Forelimb muscle (tissue), 1 donor: ENCODE measurements at places on chromosomes 4 and X.

- no peak for DNase-seq
Measured at GRCh38 chrX:40040686-40041461, 56.9 kb downstream of the BCOR start.

GRCh38 chr4:113908829-113909228 lies 70.6 kb downstream of the ARSJ start:
- no peak for DNase-seq

DNA sequence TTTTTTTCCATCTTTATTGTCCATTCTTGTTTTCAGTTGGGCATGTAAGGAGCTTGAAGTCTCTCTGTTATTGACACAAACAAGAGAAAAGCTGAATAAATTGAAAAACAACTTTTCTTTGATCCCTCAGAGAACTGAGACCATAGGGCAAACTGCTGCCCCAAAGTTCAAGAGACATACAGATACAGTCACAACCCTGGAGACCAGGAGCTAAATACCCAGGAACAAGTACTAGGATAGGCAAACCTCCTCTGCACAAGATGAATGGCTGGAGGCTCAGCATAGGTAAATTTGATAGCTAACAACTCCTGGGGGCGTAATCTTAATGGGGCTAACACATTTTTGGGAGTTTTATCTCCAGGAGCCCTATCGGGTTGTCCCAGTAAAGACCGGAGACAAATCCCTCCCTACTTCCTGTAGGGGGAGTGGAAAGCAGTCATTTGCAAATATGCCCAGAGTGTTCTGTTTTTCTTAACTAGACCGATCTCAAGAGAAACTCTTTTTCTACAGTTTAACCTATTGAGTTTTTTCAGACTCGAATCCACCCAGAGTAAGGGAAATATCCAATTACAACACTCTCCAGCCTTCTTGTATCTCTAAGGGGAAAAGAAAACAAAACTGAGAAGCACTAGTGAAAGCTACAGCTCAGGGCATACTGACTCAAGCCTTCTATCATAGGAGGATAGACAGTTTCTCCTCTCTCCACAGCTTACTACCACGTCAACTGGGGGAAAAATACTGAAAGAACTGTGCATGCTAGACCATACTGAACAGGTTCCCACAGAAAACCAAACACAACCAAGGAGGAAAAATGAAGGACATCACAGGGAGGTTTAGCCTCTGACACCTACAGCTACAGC lies 23.1 kb downstream of the MAGEA8 start:
- no peak for DNase-seq

GRCh38 chr4:4247696-4248028 lies 361 bp downstream of the TMEM128 start:
- DNase-seq: no peak

GRCh38 chrX:356385-357034 lies 30.2 kb downstream of the PPP2R3B start:
- no peak for DNase-seq

- no peak for DNase-seq
Measured at GRCh38 chr4:185846505-185847150, 34.6 kb upstream of the SORBS2 start.

GRCh38 chr4:180486342-180486741 lies 1756.9 kb upstream of the TENM3 start:
- DNase-seq: no peak

DNA sequence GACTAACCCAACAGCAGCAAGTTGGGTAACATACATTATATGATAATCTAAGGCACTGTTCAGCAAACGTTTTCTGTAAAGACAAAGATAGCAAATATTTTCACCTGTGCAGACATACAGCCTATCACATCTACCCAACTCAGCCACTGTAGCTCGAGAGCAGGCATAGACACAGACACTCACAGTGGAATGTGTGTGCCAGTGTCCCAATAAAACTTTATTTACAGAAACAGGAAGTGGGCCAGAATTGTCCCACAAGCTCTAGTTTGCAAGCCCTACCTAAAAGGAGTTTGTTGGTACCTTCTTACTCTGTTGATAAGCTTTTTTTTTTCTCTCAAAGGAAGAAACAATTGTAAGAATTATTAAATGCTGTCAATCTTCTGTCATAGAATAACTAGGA lies 11.9 kb upstream of the FAM9A start:
- no peak for DNase-seq

GRCh38 chrX:13966071-13966792 lies 63.5 kb downstream of the GEMIN8 start:
- DNase-seq: no peak

GRCh38 chr4:60884587-60884986 lies 315.5 kb upstream of the ADGRL3 start:
- DNase-seq: no peak

DNA sequence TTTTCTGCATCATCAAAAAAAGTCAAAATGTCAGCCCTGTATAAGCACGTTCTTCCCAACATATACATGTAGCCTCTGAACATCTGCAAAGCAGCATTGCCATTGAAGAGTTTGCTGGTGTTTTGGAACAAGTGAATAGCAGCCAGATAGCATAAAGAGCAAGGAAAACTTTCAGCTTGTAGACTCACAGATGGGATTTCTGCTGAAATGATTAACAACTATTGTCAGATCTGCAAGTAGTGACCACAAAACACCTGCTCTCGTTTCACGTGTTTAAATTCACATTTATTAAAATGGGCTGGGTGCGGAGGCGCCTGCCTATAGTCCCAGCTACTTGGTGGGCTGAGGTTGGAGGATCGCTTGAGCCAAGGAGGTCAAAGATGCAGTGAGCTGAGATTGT lies 123.7 kb downstream of the SPRY1 start:
- DNase-seq: peak; percentile 80

GRCh38 chr4:102781570-102781969 lies 20.8 kb upstream of the MANBA start:
- DNase-seq: no peak

- DNase-seq: no peak
Measured at GRCh38 chr4:26178854-26179253, 142.0 kb upstream of the RBPJ start.

DNA sequence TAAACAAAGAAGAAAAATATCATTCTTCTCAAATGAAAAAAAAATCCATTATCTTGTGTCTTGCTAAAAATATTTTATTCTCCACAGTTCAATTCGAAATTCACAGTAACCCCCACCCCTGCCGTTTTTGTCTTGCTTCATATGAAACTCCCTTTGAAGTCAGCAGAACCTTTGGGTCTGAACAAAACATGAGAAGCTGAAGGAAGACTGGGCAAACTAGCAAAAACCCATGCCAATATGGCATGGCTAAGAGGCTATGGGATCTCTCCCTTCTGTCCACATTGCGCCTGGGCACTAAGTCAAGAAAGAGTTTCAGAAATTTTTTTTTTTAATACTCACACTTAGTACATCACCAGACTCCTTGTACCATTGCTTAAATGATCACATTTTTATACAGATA lies 136.0 kb upstream of the SMIM31 start:
- DNase-seq: no peak

DNA sequence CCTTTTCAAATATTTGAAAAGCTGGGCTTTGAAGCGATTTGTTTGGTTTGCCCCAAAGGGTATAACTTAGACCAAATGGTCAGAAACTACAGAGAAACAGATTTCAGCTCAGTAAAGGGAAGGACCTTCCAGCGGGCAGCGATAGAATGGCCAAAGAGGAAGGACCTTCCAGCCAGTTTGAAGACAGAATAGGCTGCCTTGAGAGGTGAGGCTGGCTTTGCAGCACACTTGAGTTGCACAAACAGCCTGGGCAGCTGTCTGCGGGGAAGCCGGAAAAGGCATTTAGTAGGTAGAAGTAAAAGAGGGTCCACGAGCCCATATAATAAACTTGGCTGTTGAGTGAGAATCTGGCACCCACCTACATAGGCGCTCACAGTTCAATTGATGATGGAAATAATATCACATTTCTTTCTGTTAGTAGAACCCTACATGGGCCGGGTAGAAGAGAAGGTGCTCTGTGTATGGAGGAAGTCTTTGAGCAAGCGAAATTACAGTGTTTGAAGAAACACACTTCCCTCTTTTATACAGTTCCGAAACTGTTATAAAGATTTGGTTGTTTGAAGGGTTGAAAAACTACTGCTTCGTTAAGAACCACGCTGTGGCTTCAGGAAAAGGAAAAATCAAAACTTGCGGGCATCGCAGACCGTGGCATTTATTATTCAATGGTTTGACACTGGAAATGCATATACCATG lies 75.0 kb upstream of the SORBS2 start:
- no peak for DNase-seq

GRCh38 chr4:8725845-8726244 lies 133.3 kb downstream of the CPZ start:
- no peak for DNase-seq

DNA sequence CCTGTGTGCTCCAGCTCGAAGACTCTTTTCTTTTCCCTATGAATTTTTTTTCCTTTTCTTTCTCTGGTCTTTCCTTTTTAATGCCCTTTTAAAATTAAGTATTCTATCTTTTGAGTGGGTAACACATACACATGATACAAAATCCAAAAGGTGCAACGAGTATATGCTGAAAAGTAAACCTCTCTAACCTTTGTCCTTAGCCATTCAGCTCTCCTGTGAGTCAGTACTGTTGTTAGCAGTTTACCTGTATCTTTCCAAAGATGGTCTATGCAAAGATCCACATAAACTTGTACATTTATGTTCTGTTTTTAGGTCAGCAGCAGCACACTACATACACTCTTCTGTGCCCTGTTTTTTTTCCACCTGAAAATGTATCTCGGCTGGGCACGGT lies 28.7 kb downstream of the SLC25A43 start:
- no peak for DNase-seq

DNA sequence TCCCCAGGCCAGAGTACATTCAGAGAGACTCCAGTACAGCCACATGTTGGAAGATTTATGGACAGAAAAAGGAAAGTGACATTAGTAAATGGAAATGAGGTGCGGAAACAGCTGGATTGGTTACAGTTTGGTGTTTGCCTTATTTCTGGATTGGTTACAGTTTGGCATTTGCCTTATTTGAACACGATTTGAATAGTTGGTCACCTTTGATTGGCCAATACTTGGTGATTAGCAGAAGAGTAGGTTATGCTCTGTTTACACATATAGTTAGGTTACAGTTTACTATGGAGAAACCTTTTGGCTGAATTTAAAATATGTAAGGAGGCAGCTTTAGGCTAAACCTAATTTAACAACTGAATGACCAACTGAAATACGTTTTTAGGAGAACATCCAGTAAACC lies 173.7 kb downstream of the AASDH start:
- no peak for DNase-seq

DNA sequence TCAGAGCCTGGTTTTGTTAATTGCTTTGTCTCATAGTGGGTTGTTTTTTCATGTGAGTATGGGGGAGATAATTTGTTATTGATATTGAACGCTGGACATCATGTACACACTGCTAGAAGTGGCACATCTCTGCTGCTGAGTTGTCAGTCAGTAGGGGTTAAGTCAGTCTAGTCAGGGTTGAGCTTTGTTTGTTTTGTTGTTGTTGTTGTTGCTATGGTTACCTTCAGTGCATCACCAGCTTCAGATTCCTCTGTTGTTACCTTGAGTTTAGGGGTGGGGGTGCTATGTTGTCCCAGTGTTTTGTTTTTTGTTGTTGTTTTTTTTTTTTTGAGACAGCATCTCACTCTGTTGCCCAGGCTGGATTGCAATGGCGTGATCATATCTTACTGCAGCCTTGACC lies 9.9 kb downstream of the YIPF6 start:
- no peak for DNase-seq

DNA sequence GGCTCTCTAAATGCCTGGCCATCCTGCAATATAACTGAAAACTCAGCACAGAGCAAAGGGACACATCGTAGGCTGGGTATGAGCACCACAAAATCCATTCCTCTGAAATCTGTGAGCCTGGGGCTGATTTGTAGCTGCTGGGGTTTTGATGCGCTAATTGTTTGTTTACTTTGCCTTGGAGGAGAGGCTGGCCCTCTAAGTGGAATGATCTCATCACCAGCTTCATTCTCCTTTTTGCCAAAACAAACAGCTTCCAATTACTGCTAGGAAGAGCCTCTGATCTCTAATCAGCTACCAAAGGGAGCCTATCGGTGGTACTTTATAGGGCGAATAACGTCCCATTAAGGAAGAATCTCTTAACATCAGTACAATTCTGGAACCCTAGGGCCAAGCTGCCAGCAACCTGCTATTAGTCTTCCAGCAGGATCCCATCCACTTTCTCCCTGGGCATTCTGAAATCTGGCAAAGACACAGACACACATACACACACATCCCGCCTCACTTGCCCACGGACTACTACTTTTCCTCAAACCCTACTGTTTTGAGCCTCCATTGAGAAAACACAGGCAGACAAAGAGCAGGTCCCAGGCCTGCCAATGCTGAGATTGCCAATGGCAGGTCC lies 5.8 kb downstream of the ANOS1 start:
- DNase-seq: no peak

GRCh38 chr4:55781812-55782211 lies 37.8 kb upstream of the EXOC1L start:
- no peak for DNase-seq

- no peak for DNase-seq
Measured at GRCh38 chr4:110198049-110198434, 373 bp downstream of the ELOVL6 start.

DNA sequence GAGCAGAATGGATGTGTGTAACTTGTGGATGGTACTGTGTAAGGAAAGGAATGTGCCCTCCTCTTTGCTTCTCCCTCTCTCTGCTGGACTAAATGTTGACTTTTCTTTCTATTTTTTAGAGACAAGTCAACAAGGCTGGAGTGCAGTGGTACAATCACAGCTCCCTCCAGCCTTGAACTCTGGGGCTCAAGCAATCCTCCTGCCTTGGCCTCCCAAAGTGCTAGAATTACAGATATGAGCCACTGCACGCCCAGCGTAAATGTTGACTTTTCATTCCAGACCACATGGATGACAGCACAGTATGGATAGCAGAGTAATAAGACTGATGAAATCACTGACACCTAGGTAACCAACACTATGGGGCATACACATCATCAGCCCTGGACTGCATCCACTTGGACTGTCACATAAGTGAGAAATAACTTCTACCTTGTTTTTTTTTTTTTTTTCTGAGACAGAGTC lies 5.1 kb upstream of the RPS3A start:
- no peak for DNase-seq

DNA sequence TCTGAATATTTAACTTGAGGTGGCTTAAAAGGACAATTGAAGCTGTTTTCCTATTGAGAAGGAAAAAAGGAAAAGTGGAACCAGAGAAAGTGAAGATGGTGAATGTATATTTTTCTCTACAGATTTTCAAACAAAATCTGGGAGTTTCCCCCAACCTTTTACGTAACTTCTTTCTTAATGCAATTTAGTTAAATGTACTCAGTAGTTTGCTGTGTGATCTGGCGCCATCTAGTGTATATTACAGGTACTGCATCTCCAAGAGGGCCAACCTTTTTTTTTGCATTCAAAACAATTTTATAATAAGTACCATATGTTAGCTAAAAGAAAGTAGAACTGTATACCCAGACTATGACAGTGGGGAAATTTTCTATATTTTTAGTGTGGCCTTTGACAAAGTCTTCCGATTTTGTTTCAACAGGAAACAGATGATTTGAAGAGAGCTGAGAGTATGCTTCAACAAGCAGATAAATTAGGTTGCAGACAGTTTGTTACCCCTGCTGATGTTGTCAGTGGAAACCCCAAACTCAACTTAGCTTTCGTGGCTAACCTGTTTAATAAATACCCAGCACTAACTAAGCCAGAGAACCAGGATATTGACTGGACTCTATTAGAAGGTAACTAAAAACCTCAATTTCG lies 82.0 kb downstream of the PLS3 start:
- peak; percentile 78 for DNase-seq

GRCh38 chr4:48102303-48102702 lies 31.7 kb downstream of the TXK start:
- no peak for DNase-seq

- DNase-seq: no peak
Measured at GRCh38 chr4:75180790-75181776, 248.2 kb downstream of the PARM1 start.
